ENCODE measurements at places on chromosomes 6 and 20.
A peak's percentile ranks its signal among the peaks of the same experiment; 100 is the strongest.

GRCh38 chr20:45044084-45044573 is 56.8 kb downstream of the KCNS1 start:
- H3K27ac ChIP-seq, result peak overlapping the region; percentile 32
- peaks cover 63% of the 10 kb centered on the region for H3K4me1 ChIP-seq
- H3K36me3 ChIP-seq, result peaks cover 54% of the 10 kb centered on the region
- no peaks in the 10 kb centered on the region for H3K27me3 ChIP-seq
- DNase-seq, result peak; percentile 62

- no peak within 1 kb of the TSS for H3K4me3 ChIP-seq
- no peaks in the 10 kb centered on the region for H3K4me1 ChIP-seq
- no peaks in the 10 kb centered on the region for H3K36me3 ChIP-seq
- H3K27ac ChIP-seq, result no peak within 1 kb of the TSS
- H3K27me3 ChIP-seq, result peaks cover 45% of the 10 kb centered on the region
- peak; percentile 6 for DNase-seq
Measured at GRCh38 chr6:86937219-86938079, at the start of gene HTR1E. TSS of gene HTR1E (plus strand) at chr6:86937528. CDS start at chr6:87015335, 77,807 bp downstream.

- H3K27me3 ChIP-seq, result peaks cover 30% of the 10 kb centered on the region
- H3K36me3 ChIP-seq, result no peaks in the 10 kb centered on the region
- H3K27ac ChIP-seq, result no peak overlapping the region
- H3K4me1 ChIP-seq, result no peaks in the 10 kb centered on the region
Measured at GRCh38 chr20:23061734-23062561, 12.5 kb upstream of the THBD start.

DNA sequence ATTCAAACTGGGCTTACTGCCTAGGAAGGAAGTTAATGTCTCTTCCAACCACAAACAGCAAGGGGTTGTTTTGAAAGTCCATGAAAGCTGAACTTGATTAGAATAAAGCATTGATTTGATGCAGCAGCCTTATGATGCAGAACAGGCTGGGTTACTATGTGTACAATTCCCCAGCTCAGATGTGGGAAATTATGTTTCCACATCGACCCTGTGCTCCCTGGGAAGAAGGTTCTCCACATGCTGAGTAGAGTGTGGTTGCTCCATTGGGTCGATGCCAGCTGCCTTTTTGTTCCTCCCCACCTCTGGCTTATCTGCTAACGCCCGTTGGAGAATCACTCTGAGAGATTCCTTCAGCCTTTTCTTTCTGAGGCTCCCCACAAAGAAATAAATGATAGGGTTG is 1.2 kb downstream of the MAS1L start:
- H3K36me3 ChIP-seq, result no peaks in the 10 kb centered on the region
- no peak overlapping the region for H3K4me3 ChIP-seq
- no peak overlapping the region for H3K27ac ChIP-seq
- peaks cover 16% of the 10 kb centered on the region for H3K27me3 ChIP-seq
- no peak for DNase-seq

- H3K36me3 ChIP-seq, result no peaks in the 10 kb centered on the region
- H3K27me3 ChIP-seq, result peaks cover 9% of the 10 kb centered on the region
- H3K4me3 ChIP-seq, result no peak overlapping the region
Measured at GRCh38 chr6:170081556-170081955, 209.3 kb downstream of the DLL1 start.

GRCh38 chr6:169589293-169589692 is 112.5 kb downstream of the WDR27 start:
- H3K4me3 ChIP-seq, result peak overlapping the region; percentile 18
- DNase-seq, result peak; percentile 36
- peaks cover 6% of the 10 kb centered on the region for H3K36me3 ChIP-seq
- peaks cover 35% of the 10 kb centered on the region for H3K4me1 ChIP-seq
- H3K27ac ChIP-seq, result peak overlapping the region; percentile 76

DNA sequence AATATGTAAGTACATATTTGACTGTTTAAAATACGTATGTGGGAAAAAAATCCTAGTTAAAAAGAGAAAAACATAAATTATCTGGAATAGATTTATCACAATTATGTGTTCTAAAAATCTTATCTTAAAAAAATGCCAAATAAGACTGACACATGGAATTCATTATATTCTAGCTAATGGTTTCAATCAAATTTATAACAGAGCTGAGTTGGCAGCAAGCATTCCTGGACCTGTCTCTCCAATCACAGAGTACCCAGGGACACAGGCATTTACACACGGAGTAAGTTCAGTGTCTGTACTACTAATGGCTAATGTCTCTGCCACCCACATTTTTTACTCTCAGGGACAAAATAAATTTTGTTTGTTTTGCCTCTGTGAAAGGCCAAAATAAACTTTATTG is 122.3 kb downstream of the RPS12 start:
- no peak overlapping the region for H3K4me3 ChIP-seq
- no peaks in the 10 kb centered on the region for H3K4me1 ChIP-seq
- H3K36me3 ChIP-seq, result no peaks in the 10 kb centered on the region
- no peak overlapping the region for H3K27ac ChIP-seq
- no peak for DNase-seq

DNA sequence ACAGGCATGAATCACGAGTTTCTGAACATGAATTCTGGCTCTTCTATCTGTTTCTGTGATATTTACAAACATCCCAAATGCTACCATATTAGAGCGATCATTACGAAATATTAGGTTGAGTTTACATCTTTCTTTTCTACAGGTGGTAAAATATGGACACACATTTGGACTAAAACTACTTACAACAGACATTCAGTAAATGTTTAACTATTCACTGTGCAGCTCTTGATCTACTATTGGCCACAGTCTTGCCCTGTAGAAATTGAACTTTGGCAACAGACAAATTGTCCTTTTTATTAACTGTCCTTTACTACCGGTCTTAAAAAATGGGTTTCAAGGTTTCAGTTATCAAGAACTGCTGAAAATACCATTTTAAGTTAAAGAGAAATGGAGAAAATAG is 26.5 kb upstream of the MTRF1L start:
- H3K27ac ChIP-seq, result no peak overlapping the region
- H3K4me1 ChIP-seq, result peaks cover 4% of the 10 kb centered on the region
- H3K36me3 ChIP-seq, result no peaks in the 10 kb centered on the region
- DNase-seq, result no peak
- no peak overlapping the region for H3K4me3 ChIP-seq
- H3K27me3 ChIP-seq, result peaks cover 42% of the 10 kb centered on the region

GRCh38 chr6:11536795-11537194 is 754 bp upstream of the TMEM170B start:
- H3K27me3 ChIP-seq, result peaks cover 42% of the 10 kb centered on the region
- H3K27ac ChIP-seq, result peak overlapping the region; percentile 68
- peak overlapping the region; percentile 77 for H3K4me3 ChIP-seq
- peaks cover 14% of the 10 kb centered on the region for H3K4me1 ChIP-seq
- no peak for DNase-seq

DNA sequence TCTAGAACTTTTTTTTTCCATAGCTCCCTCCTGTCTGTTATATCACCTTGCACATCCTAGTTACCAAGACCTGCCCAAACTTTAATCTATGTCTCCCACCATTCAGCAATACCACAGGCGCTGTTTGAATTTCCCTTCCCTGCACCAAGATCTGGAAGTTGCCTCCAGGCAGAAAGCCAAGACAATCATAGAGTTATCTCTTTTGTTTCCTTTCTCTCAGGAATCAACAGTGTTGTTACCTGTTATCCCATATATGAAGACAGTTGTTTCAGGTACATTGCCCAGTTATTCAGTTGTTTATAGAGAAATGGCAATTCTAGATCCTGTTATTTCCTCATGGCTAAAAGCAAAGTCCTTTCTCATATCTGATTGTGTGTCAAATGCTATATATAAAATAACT is 63.2 kb downstream of the PDSS2 start:
- DNase-seq, result no peak
- no peak overlapping the region for H3K27ac ChIP-seq
- H3K4me3 ChIP-seq, result no peak overlapping the region
- H3K4me1 ChIP-seq, result no peaks in the 10 kb centered on the region
- peaks cover 37% of the 10 kb centered on the region for H3K36me3 ChIP-seq

DNA sequence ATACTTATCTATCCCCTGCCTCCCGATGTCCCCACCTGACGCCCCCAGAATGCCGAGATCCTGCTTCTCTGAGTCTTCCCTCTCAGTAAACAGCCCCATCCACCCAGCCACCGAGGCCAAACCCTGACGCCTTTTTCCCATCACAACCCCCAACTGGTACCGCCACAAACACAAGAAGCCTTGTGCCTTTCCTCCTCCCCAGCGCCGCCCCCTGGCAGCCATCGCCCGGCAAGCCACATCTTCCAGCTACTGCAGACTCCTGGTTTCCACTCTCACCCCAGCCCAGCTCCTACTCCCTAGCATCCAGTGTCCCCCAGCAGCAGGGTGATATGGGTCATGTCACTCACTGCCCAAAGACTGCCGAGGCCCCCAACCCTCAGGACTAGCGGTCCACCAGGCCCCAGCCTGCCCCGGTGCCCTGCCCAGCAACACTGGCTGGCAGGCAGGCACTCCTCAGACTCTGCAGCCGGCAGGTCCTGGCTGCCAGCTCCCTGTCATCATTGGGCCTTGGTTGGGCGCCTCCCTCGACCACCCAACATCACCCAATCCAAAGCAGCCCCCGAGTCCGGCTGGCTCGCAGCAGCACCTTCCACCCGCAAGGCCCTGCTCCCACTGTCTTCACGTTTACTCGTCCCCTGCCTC is 11.2 kb downstream of the TCFL5 start:
- DNase-seq, result no peak
- H3K27me3 ChIP-seq, result no peaks in the 10 kb centered on the region
- H3K36me3 ChIP-seq, result no peaks in the 10 kb centered on the region
- H3K4me1 ChIP-seq, result no peaks in the 10 kb centered on the region

- no peaks in the 10 kb centered on the region for H3K27me3 ChIP-seq
- peaks cover 21% of the 10 kb centered on the region for H3K4me1 ChIP-seq
- H3K36me3 ChIP-seq, result peaks cover 75% of the 10 kb centered on the region
- H3K27ac ChIP-seq, result no peak overlapping the region
Measured at GRCh38 chr6:89862273-89862672, 32.0 kb upstream of the GJA10 start.

- H3K27me3 ChIP-seq, result peaks cover 16% of the 10 kb centered on the region
- H3K27ac ChIP-seq, result no peak overlapping the region
- H3K36me3 ChIP-seq, result no peaks in the 10 kb centered on the region
- H3K4me3 ChIP-seq, result no peak overlapping the region
- DNase-seq, result no peak
- H3K4me1 ChIP-seq, result no peaks in the 10 kb centered on the region
Measured at GRCh38 chr6:7933794-7934193, 23.2 kb upstream of the TXNDC5 start.
